ENCODE measurements at places on chromosomes 4 and X. TPM values are rescaled to one million over a fixed set of nuclear protein-coding genes. Genes with fewer than 3 reads are reported as not detected.

Gene ABCG2
- 1.8 TPM for total RNA-seq

Gene CTAG1B
- total RNA-seq: not detected

Gene KLF8
- total RNA-seq: under 0.01 TPM

Gene GAB3
- total RNA-seq: 3.5 TPM

Gene RS1
- total RNA-seq: not detected

Gene SUPT20HL2
- total RNA-seq: not detected

Gene TCEAL9
- total RNA-seq: 140 TPM

Gene TRIM2
- total RNA-seq: 54.0 TPM

Gene TEC
- total RNA-seq: 0.78 TPM
